ENCODE measurements at places on chromosomes 3 and 15. TPM values are rescaled to one million over a fixed set of nuclear protein-coding genes. Genes with fewer than 3 reads are reported as not detected.

The IL5RA gene
- total RNA-seq, result 7.6 TPM

The DAZL gene
- total RNA-seq, result not detected

The DUOX1 gene
- total RNA-seq, result 18.4 TPM

DNA sequence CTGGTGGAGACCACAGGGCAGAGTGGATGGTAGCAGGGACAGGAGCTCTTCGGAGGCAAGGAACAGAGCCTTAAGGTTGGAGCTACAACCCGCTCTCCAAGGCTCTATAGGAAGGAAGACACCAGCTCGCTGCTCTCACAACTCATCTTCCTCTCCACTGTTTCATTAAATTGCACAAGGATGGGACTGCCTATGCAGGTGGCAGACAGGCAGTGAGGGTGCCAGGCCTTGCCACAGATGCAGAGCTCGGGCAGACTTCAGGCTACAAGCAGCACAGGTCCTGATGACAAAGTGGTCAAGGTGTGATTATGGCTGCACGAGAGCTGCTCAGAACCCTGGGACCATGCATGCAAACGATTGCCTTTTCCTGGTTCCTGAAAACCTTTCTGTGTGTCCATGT lies 144.6 kb downstream of the FOXP1 start:
- no peaks in the 10 kb centered on the region for H3K4me1 ChIP-seq
- no peaks in the 10 kb centered on the region for H3K27me3 ChIP-seq
- H3K36me3 ChIP-seq, result no peaks in the 10 kb centered on the region
- no peak overlapping the region for H3K27ac ChIP-seq
- no peak overlapping the region for H3K4me3 ChIP-seq

DNA sequence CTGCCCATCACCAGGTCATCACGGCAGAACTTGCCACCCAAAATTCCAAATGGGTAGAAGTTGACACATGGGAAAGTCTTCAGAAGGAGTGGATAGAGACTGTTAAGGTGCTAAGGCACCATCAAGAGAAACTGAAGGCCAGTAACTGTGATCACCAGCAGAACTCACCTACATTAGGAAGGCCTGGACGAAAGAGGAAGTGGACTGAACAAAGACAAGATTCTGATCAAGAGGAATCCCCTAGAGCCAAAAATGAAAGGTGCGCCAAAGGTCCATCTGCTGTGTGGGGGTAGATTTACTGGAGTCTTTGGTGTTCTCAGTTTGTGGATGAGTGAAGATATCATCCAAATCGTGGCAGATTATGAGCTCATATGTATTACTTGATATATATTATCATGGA lies 46.3 kb upstream of the P3H2 start:
- no peaks in the 10 kb centered on the region for H3K4me1 ChIP-seq
- no peak overlapping the region for H3K4me3 ChIP-seq
- no peak overlapping the region for H3K27ac ChIP-seq
- DNase-seq, result no peak

DNA sequence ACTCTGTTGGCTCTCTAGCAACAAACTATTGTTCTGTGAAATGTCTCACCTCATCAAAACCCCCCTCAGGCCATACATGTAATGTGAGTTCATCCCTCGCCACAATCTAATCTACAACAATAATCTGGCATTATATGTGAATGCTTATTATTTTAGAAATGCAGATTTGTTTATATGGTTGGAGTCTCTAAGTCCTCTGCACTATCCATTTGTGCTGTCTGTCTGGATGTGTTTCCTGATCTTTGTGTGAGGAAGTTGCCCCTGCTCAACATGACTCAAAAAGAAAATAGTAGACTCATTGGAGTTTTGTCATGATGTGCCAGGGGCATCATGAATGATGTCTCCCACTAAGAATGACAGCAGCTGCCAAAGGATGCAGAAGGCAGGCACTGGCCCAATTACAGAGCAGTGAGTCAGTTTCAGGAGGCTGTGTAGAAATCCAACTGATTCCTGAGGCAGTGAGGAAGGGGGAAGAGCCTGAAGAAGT lies 161.6 kb upstream of the PDZRN3 start:
- H3K4me3 ChIP-seq, result no peak overlapping the region
- H3K36me3 ChIP-seq, result no peaks in the 10 kb centered on the region
- H3K27me3 ChIP-seq, result no peaks in the 10 kb centered on the region
- DNase-seq, result no peak
- no peak overlapping the region for H3K27ac ChIP-seq

DNA sequence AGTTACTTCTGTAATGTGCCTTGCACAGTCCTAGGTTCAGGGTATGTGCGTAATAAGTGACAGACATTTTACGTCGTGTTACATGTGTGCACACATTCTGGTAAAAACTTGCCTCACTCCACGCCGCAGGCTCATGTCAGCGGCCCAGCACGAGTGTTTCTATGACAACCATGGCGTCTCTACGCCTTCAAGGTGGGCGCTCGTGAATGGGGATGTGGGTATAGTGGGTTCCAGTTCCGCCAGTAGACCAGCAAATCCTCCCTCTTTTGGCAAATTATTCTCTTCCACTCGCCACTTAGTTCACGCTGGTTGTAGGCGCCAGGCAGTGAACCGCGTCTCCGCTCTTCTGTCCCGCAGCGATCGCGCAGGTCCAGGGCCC lies 40.3 kb downstream of the CHST14 start:
- no peaks in the 10 kb centered on the region for H3K4me1 ChIP-seq
- no peaks in the 10 kb centered on the region for H3K36me3 ChIP-seq
- H3K27me3 ChIP-seq, result no peaks in the 10 kb centered on the region
- H3K4me3 ChIP-seq, result peak overlapping the region; percentile 48

Measured in prostate gland (tissue), 2 donors.